D341Med (cell line): ENCODE measurements at places on chromosomes 13 and 19.

- DNase-seq = no peak
Observed at GRCh38 chr13:49403996-49404702, 39.7 kb downstream of the CAB39L start.

GRCh38 chr19:49601482-49602038 is 10.6 kb downstream of the PRR12 start:
- peak; percentile 21 for DNase-seq

GRCh38 chr13:32115066-32115465 is 83.5 kb downstream of the FRY start:
- no peak for DNase-seq

DNA sequence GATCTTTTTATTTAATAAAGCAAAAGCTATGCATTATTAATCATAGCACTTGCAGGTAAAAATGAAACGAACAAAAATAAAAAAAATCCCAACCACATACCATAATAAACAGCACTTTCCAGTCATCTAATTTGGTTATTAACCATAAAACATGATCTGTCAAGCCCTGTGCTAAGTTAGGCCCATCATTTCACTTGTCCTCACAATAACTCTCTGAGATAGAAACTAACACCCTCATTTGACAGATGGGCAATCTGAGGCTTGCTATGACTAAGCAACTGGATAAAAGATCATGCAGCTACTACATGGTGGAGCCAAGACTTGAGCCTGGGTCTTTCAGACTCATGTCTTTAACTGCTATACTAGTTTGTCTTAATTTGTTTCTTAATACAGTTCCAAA is 21.8 kb downstream of the PROSER1 start:
- no peak for DNase-seq

- no peak for DNase-seq
Observed at GRCh38 chr19:45477713-45478453, 10.1 kb downstream of the FOSB start.

- DNase-seq = no peak
Observed at GRCh38 chr19:55432241-55432959, 10.7 kb downstream of the SHISA7 start.

GRCh38 chr13:38662362-38662761 is 24.5 kb upstream of the FREM2 start:
- no peak for DNase-seq

GRCh38 chr19:13169769-13170168 is 19.6 kb downstream of the IER2 start:
- DNase-seq = no peak

- no peak for DNase-seq
Observed at GRCh38 chr19:5586300-5587070, 18.7 kb upstream of the TINCR start.

- no peak for DNase-seq
Observed at GRCh38 chr13:80001510-80001842, 339.4 kb downstream of the SPRY2 start.

- no peak for DNase-seq
Observed at GRCh38 chr19:49710372-49710951, 19.5 kb downstream of the CPT1C start.

GRCh38 chr13:73954808-73955207 is 179.4 kb downstream of the KLF12 start:
- DNase-seq = no peak

GRCh38 chr13:110138010-110138699 is 168.8 kb downstream of the COL4A1 start:
- no peak for DNase-seq

DNA sequence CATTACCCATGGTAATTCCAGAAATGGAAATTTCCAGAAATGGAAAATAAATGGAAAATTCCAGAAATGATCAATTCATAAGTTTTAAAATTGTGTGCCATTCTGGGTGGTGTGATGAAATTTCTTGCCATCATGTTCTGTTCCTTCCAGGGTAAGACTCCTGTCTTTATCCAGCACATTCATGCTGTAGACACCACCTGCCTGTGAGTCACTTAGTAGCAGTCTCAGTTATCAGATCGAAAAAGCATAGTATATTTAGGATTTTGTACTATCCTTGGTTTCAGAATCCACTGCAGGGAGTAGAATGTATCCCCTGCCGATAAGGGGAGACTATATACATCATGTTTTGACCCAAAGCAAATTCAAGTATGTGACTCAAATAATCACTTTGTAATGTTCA is 26.7 kb upstream of the CSNK1A1L start:
- no peak for DNase-seq

- no peak for DNase-seq
Observed at GRCh38 chr13:31793246-31793645, 53.9 kb downstream of the RXFP2 start.

DNA sequence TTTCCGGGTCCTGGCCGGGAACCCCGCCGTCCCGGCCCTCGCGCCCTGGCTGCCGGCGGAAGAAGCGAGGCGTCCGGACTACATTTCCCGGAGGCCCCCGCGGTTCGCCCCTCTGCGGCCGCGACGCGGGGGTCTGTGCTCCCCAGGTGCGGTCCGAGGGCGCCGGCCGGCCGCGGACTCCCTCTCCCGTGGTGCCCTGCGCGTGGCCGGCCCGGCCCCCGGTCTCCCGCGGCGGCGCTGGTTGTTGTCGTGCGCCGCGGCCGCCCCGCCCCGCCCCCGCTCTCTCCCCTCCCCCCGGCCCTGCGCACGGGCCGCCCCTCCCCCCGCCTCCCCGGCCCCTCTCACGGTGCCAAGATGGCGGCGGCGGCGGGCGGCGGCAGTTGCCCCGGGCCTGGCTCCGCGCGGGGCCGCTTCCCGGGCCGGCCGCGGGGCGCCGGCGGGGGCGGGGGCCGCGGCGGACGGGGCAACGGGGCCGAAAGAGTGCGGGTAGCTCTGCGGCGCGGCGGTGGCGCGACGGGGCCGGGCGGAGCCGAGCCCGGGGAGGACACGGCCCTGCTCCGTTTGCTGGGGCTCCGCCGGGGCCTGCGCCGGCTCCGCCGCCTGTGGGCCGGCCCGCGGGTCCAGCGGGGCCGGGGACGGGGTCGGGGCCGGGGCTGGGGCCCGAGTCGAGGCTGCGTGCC is at the start of gene KMT2B:
KMT2B (plus strand) TSS at position 339 of the 680 bp plus-strand sequence; CDS start at position 355, 16 bp downstream.
- peak; percentile 99 for DNase-seq

- DNase-seq = no peak
Observed at GRCh38 chr19:39372047-39372802, 18.7 kb downstream of the PAF1 start.

DNA sequence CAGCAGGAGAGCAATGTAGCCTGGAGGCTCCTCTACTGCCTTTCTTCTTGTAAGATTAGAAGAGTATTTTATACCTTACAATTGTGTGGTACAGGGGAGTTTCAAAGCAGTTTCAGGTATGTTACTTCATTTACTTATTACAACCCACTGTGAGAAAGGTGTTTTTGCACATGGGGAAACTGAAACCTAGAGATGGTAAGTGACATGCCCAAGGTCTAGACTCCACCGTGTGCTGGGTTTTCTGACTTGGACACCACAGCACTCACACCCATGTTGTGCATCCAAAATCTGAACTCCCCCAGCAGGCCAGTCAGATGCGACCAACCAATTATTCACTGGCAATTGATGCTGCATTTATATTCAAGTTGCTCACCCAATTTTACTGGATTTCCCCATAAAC is 22.8 kb downstream of the ERICH6B start:
- no peak for DNase-seq

GRCh38 chr13:52447815-52448552 is 2.5 kb downstream of the VPS36 start:
- DNase-seq = peak; percentile 48

DNA sequence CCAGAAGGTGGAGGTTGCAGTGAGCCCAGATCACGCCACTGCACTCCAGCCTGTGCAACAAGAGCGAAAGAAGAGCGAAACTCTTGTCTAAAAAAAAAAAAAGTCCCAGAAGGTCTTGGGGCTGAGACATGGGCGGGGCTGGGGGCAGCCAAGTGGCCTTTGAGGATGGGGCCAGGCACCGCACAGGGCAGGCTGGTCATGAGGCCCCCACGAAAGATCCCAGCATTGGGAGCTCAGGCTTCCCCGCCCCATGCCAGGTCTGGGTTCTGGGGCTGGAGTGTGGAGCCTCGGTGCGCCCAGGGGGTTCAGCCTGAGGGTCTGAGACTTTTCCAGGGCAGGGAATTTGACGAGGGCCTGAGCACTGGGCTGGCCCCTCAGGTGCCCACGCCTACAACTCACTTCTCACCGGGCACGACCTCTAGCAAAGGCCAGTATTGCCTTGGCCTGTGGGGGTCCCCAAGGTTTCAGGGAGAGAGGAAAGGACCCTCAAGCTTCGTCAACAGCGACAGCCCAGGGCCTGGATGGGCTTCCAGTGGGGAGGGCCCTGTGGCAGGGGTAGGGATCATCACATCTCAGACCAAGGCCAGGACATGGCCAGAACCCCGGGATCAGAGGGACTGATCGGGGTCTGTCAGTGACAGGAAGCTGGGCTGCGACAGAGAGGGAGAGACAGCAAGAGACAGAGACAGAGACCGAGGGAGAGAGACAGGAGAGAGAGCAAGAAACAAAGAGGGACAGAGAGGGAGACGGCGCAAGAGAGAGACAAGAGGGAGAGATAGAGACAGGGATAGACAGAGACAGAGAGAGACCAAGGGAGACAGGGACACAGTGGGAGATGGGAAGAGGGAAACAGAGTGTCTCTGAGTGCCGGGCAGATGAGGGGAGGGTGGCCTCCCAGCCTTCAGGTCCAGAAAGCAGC is 7.5 kb upstream of the MEX3D start:
- DNase-seq = no peak
